ENCODE measurements at places on chromosomes 1 and 21.

DNA sequence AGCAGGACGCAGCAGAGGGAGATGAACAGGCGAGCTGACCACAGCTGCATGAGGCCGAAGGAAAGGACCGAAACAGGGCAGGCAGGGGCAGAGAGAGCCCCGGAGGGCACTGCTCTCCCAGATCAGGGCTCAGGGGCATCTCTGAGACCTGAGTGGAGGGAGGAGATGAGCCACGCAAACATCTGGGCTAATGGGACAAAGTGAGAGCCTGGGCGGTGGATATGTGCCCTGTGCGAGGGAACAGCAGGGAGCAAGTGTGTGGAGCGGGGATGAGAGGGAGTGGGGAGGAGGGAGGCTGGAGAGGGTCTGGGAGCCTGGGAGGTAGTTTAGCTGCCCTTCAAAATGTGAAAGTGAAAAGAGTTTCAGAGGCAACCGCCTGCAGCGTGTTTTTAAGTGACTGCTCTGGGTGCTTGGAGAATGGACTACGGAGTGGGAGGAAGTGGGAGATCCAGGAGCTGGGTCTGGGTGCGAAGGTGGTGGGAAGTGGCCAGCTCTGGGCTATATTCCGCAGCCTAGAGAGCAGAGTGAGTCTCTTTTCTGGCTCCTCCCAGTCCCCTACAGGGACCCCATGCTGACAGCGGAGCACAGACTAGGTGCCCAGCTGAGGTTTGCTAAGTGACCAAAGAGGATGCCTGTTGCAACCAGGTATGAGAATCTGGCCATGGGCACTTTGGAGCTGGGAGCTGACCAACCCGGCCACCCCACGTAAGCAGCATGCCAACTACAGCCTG, 114.6 kb upstream of the IFFO2 start:
- DNase-seq, result no peak

DNA sequence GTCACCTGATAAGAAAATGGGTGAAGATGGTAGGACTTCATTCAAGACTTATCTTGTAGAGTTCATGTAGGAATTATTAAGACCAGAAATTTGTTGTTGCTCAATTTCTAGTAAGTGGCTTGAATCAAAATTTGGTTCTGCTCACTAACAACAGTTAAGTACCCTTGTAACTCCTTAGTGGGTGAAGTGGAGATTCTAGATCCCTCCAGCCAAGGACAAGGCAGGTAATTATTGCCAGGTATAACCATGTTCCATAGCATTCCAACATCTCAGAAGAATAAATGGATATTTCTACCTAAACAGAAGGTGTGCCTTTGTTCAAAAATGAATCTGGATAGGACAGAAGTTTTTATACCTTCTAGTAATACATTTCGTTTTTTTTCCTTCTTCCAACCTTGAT, 282.3 kb downstream of the DUSP10 start:
- no peak for DNase-seq

DNA sequence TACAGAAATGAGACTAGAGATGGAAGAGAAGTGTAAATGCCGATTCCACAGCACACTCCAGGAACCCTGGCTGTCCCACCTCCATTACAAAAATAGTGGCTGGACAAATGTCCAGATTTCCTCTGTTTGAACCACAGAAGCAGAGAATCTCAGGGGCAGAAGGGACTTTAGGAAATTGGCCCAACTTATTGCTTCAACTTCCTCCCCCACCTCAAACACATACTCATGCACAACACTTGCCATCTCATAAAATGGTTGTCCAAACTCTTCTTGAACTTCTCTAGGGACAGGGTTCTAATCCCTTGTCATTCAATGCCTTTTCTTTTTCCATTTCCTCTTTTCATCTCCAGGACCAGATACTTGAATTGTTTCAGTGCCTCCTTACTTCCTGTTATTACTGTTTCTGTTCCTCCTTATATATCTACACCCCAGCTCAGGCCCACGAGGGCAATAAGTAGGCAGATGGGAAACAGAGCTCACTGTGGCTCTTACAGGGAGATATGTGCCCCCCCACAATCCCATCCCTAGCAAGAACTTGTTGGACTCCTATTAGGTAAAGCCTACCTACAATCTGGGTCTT, 8.5 kb upstream of the B4GALT3 start:
- no peak for DNase-seq

GRCh38 chr1:75993661-75994060, 61.5 kb upstream of the ASB17 start:
- no peak for DNase-seq

- peak; percentile 36 for DNase-seq
Observed at GRCh38 chr1:37509181-37509580, 5.4 kb downstream of the MEAF6 start.

- DNase-seq, result no peak
Observed at GRCh38 chr1:38135625-38136414, 89.2 kb upstream of the POU3F1 start.

DNA sequence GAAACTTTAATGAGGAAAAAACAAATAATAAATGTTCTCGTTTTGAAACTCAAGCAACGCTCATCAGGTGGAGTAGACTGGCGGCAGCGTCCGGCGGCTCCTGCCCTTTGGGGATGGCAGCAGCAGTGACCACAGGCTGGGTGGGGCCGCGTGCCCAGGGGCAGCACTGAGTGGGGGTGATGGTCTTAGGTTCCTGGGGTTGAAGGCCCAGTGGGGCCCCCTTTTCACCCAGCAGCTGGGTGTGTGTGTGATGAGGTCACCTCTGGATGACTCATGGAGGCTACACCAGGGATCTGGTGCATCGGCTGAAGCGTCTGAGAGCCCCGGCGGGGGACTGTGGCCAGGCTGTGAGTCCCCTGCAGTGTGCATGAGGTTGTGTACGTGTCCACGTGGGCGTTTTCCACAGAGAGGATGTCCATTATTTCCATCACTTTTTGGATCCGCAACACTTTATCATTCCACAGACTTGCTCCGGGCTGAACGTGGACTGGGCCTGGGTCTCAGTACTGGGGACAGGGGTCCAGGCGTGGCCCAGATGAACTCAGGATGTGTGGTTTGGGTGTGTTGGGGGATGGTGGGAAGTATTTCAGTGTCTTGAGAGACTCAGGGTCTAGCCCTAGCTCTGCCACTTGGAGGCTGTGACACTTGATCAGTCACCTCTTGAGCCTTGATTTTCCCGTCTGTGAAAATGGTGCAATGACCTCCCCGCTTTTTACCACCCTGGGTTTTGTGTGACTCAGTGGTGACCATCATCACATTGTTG, 25.6 kb downstream of the LDLRAP1 start:
- DNase-seq, result peak; percentile 86

GRCh38 chr1:182338806-182339370, 52.7 kb downstream of the GLUL start:
- DNase-seq, result no peak
